ENCODE measurements at places on chromosomes 6 and 20.

- DNase-seq = no peak
Measured at GRCh38 chr6:167546611-167547327, 221.9 kb downstream of the TTLL2 start.

GRCh38 chr6:12039540-12040459 lies 27.7 kb downstream of the HIVEP1 start:
- no peak for DNase-seq

GRCh38 chr6:9085054-9085708 lies 649.8 kb upstream of the SLC35B3 start:
- DNase-seq = no peak

GRCh38 chr6:80142586-80142985 lies 36.1 kb downstream of the BCKDHB start:
- DNase-seq = no peak

GRCh38 chr20:51159303-51159702 lies 136.4 kb upstream of the KCNG1 start:
- no peak for DNase-seq

- no peak for DNase-seq
Measured at GRCh38 chr6:1296542-1296941, 15.4 kb upstream of the FOXQ1 start.

DNA sequence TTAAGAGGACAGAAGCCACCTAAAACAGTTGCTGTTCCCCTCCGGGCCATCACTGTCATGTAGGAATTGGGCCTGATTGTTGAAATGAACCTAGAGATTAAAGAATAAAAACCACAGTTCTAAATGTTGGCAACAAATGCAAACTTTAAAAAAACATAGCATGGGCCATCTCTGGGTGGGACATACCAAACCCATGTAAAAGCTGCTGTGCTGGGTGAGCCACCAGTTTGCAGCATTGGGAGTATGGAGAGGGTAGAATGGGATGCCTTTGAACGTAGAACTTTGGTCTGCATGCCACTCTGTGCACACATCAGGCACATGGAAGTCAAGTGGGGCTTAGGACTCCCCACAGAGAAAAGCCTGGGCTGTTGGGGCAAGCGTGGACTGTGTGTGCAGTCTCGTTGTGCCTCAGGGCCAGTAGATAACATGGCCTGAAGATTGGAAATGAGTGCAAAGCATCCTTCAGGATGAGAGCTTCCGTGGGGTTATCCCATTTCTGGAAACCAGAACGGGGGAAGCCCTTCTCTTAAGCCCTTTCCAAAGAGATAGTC lies 28.1 kb downstream of the EPB41L1 start:
- DNase-seq = no peak

DNA sequence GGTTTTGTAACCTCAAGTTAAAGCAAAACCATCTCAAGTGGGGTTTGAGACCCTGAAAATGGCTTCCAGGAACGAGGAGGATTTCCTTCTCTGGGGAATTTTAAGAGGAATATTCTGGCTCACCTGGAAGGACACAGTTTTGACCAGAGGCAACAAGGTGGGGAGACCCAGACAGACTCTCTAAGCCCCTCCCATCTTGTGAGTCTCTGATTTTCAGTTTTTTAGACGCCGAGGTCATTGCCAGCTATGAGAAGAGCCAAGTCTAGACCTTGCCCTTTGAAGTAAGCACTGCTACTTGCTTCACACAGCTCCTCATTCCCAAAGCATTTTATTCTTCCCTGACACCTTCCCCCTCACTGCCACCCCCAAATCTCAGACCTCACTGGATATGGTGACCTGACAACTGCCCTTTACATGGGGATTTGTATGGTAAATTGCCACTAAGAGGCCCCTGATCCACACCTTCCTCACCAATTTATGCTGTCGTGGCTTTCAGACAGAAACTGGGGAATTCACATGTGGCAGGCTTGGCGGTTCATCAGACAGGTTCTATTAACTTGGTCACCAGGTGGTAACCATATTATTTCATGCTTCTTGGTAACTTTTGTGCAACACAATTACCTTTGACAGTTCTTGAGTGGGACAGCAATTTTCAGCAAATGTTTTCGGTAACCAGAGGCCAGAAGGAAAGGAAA lies 116.2 kb downstream of the ISM1 start:
- DNase-seq = no peak

DNA sequence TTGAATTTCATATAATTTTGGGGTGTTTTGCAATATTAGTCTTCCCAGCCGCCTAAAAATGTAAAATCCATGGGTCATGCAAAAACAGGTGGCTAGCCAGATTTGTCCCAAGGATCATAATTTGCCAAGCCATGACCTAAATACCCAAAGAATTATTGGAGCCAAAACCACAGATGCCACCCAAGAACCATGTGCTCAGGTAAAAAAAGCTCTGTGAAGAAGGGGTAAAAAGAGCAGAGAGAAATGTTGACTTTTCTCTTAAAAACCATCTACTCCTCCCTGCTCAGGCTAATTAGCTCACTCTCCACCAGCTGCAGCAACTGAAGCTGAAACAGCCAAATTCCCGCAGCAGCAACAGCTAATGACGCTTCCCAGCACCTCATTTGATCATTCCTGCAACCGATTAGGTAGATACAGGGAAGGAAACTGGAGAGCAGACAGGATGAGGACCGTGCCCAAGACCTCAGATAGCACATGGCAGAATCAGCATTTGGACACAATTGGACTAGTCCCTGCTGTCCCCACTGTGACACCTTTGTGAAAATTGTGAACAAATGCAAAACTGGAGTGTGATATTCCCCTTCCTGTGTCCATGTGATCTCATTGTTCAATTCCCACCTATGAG lies 107.9 kb upstream of the NXT1 start:
- DNase-seq = no peak

All from muscle of arm (tissue), 14 donors.